ENCODE measurements at places on chromosomes 12 and 14.

DNA sequence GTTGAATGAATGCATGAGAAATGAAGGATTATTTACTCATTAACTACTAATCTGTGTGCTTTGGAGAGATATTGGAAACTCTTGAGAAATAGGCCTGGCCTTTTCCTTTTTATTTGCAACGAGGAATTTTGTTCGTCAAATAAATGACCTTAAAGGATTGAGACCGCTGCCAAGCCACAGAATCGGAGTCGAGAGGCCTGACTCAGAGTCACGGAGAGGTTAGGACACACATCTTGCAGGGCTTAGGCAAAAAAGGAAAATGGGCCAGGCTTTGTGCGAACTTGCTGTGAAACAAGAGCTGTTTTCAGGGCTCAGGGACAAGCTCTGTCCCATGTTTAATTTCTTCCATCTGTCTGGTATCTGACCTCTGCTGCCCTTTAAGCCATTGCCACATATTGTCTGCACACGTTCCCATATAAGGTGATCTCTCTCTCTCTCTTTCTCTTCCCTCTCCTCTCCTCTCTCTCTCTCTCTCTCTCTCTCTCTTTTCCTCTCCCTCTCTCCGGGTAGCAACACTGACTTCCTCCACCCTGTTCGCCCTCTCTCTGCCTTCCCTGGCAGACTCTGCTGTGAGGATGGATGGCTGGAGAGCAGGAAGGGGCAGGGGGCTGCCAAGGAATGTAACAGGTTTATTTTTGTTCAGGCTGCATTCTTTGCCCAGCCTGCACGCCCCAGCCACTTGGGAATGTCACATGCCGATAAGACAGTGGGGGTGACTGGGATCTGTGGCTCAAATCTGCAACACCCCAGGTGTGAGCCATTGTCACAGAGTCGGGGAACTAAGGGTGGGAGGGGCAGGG lies 14.9 kb upstream of the IFT81 start:
- DNase-seq: peak; percentile 100

GRCh38 chr14:30484976-30485375 lies 74.0 kb upstream of the G2E3 start:
- no peak for DNase-seq

DNA sequence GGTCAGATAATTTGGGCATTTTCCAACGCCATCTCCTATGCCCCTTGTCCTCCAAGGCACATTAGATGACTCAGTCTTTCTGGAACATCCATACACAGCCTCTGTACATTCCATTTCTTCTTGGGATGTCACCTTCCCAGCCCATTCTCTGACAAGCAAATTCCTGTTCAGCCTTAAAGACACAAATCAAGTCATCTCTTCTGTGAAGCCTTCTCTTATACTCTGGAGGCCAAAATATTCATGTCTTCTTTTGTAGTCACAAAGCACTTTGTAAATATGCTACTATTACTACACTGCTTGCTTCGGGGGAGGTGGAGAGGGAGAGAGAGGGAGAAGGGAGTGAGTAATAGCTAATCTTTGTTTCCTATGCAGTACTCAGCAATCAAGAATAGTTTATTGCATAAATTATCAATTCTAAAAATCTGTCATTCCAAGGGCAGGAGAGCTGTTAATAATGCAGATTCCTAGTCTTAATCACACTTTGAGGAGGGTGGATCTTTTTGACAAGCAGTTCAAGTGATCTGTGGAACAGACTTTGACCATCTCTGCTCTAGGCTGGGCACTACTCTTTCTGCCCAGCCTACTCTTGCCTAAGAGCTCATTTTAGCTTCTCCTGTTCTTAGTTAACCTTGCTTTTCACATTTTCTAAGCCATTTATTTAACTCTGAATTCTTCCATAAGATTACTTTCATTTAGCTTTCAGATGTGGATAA lies 27.9 kb downstream of the KCNMB4 start:
- peak; percentile 73 for DNase-seq

- DNase-seq: no peak
Measured at GRCh38 chr14:98382662-98383061, 889.3 kb downstream of the BCL11B start.

- DNase-seq: no peak
Measured at GRCh38 chr14:37023875-37024565, 148.4 kb downstream of the SLC25A21 start.

DNA sequence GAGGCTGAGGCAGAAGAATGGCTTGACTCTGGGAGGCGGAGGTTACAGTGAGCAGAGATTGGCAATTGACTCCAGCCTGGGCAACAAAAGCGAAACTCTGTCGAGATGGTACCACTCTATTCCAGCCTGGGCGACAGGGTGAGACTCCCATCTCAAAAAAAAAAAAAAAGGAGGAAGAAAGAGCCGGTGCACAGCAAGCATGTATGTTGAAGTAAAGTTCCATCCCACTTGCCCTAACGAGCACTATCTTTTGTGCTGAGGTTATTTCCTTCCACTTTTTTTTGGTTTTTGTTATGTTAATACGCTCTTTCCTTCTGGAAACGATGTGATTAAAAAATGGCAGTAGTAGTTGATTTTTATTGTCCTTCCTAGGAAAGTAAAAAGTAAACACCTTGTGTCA lies 19.5 kb upstream of the GOLGA5 start:
- no peak for DNase-seq

GRCh38 chr12:126899926-126900792 lies 1366.8 kb upstream of the TMEM132C start:
- no peak for DNase-seq

- DNase-seq: no peak
Measured at GRCh38 chr12:102800565-102800964, 116.5 kb downstream of the PAH start.

GRCh38 chr14:66247662-66248193 lies 238.4 kb upstream of the CCDC196 start:
- no peak for DNase-seq

DNA sequence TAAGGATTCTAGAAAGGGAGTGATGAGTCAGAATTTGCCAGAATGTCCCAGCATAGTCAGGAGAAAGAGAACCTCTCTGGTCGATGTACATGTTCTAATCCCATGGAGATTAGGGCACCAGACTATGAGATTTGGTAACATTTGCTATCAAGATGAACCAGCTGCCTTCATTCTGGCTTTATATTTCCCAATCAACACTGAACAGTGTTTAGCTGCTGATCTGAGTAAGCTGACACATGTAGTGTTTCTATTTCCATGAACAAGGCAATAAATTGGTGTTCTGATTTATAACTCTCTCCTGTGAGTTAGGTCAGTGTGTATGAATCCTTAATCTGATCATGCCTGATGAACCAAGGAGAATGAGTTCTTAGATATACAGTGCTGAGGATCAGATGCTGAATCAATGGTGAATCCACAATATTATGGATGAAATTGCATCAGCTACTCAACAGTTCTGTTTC lies 158.0 kb upstream of the AMIGO2 start:
- peak; percentile 16 for DNase-seq

DNA sequence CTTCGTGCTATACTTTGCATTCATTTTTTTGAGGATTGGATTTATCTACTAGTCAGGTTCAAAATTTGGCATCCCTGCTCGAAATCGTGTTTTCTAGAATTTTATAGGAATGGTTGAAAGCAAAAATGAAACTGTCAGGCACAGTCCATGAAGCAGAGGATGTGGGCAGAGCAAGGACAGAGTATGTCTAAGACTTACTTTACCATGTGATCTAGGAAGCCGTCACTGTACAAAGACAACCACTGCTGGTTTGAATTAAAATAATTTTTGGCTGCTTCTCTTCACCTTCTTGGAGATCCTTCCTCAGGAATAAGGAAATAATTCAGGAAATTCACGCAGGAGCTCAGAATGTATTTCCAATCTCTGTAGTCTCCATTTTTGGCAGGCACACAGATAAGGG lies 31.6 kb upstream of the SGPP1 start:
- peak; percentile 57 for DNase-seq

GRCh38 chr12:11749943-11750690 lies 100.6 kb downstream of the ETV6 start:
- DNase-seq: no peak

GRCh38 chr14:97180304-97181200 lies 383.4 kb downstream of the VRK1 start:
- peak; percentile 77 for DNase-seq

GRCh38 chr12:90193500-90193899 lies 484.9 kb upstream of the ATP2B1 start:
- no peak for DNase-seq

DNA sequence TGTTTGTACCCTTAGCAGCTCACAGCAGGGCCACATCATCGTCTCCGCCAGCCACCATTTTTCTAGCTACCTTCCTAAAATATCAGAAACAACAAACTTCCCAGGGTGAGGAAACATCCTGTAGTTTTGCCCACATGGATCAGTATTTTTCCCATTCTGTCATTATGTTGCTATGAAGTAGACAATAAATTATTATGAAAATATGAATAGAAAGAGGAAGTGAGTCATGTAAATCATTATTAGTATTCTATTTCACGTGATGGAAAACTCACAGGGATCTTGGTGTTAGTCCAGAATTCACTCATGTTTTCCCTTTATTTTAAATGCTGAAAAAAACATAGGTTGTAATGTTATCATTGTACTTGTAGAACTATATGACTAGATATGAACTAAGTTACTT lies 319.4 kb downstream of the SYT1 start:
- peak; percentile 6 for DNase-seq

DNA sequence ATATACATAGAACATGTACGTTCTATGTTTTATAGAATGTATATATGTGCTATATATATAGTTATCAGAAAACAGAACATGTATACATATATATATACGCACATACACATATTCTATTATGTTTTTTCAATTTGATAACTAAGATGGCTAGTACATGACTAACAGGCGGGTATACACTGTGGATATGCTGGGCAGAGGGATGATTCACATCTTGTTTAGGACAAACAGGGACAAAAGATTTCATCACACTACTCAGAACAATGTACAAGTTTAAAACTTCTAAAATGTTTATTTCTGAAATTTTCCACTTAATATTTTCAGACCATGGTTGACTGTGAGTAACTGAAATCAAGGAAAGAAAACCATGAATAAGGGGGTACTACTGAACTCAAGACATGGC lies 17.4 kb downstream of the TIMELESS start:
- DNase-seq: peak; percentile 37

- DNase-seq: peak; percentile 62
Measured at GRCh38 chr14:99754141-99755067, 38.8 kb upstream of the EML1 start.

DNA sequence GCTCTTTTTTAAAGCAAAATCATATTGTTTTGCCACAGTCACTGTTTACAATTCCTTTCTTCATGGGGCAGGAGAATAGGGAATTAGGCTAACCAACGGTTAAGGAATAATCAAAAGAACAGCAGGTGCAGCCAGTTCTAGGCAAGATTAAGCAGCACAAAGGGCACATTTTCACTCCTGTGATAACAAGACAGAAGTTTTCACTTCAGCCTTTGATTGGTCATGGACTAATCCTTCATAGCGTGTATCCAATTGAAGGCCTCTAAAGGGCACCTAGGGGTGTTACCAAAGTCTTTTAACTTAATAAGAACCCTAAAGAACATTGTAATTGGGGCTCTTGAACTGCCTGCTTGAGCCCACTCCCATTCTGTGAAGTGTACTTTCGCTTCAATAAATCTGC lies 206.9 kb upstream of the AMIGO2 start:
- no peak for DNase-seq

GRCh38 chr12:323507-323906 lies 60.9 kb upstream of the SLC6A13 start:
- no peak for DNase-seq
